ENCODE measurements at places on chromosomes 6 and 20.

- no peak for DNase-seq
Observed at GRCh38 chr6:148244217-148244935, 98.3 kb upstream of the SASH1 start.

- DNase-seq, result no peak
Observed at GRCh38 chr6:146594495-146594894, 4.3 kb upstream of the ADGB start.

DNA sequence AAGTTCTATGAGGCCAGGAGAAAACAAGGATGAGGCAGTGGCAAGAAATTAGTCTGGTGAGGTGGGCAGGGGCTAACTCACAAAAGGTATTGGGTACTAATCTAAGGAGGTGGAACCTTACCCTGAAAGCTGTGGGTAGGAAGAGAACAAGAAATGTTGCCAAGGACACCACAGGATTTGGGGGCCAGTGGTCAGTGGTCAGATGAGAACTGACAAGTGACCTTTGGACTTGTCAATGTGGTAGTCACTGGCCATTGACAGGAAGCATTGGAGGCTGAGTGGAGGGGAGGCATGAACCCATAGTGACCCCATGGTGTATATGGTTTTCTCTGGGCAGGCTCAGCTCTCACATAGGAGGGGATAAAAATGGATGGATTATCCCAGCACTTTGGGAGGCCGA lies 25.3 kb upstream of the SMIM29 start:
- no peak for DNase-seq

DNA sequence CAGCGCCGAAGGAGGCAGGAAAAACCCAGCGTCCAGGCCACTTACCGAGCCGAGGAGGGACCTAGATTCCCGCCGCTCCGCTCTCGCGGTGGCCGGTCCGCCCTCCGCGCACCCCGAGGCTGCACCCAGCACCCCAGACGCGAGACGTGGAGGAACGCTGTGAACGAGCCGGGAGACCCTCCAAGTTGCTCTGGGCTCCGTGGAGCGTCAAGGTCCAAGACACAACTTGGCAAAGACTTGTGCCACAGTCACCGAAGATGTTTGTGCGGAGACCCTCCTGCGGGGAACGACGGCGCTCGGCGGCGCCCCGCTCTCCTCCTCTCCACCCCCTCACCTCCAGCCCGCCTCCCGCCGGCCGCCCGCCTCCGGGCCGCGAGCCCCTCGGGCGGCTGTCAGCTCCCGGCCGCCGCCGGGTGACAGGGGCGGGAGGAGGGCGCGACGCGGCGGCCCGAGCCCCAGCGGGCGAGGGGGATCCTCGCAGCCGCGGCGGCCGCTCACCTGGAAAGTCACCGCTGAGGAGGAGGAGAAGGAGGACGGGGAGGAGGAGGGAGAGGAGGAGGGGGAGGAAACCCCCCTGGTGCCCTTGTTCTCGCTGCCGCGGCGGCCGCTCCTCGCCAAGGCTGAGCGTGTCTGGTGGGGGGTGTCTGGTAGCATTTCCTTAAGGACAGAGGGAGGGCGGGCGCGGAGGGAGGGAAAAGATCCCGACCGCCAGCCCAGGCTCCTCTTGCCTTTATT lies 637 bp upstream of the HIVEP2 start:
- DNase-seq, result peak; percentile 78

GRCh38 chr6:10999994-11000393 lies 44.1 kb downstream of the ELOVL2 start:
- no peak for DNase-seq

GRCh38 chr20:13878566-13878965 lies 93.7 kb downstream of the NDUFAF5 start:
- DNase-seq, result no peak

- no peak for DNase-seq
Observed at GRCh38 chr20:32621071-32621890, 36.1 kb upstream of the NOL4L start.

DNA sequence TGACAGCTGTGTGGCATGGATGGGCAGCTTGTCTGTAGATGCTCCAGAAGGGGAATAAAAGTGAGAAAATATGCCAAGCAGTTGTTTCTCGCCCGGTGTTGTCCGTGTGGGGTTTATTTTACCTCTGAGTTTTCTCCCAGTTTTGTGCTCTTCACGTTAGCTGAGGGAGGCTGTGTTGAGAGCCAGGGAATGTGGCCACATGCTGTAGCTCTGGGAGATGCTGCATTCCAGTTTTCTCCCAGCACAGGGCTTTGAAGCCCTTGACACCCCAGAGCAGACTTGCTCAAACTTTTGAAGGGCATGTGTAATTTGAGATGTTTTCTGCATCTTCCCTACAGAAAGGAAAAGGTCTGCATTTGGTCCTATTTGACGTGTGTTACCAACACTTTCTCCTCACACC lies 67.7 kb downstream of the RREB1 start:
- no peak for DNase-seq

DNA sequence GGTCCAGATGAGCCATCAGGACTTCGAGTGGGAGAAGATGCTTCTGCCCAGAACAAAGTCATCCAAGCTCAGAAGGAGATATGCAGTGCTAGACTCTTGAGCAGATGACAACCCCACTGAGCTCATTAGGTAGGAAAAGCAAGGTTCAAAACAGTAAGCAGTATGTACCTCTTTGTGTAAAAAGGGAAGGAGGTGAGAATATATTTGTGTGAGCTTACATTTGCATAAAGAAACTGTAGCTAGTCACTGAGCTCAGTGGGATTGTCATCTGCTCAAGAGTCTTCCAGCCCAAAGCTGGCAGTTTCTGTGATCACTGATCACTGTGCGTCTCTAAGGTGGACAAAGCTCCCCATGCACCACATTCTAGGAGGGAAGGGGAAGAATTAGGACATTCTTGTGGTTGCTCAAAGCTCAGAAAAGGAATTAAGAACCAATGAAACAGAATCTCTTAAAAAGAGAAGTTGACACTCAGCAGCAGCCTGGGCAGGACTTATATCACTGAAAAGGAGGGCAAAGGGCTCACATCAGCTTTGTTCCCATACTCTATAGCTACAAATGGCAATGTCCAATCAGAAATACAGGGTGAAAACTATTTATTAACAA lies 90.0 kb upstream of the MAFB start:
- DNase-seq, result no peak

- DNase-seq, result no peak
Observed at GRCh38 chr20:41616228-41616627, 1.9 kb downstream of the CHD6 start.

GRCh38 chr20:50366270-50367103 lies 143.7 kb upstream of the PTPN1 start:
- DNase-seq, result peak; percentile 38

DNA sequence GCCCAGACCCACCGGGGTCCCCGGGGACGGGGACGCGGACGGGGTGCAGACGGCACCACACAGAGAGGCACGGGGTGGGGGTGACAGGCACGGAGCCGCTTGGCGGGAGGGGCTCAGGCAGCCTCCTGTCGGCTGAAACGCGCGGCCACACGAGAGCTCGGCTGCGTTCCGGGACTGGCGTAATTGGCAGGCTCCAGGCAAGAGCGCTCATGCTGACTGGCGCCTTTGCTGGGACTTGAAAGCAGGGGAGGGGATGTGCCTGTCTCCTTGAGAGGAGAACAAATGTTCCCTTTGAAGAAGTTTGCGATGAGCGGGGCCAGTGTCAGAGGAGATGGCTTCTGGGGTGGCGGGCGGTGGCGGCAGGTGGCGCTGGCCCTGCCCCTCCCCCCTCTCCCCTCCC lies 25.8 kb downstream of the BHLHE23 start:
- peak; percentile 49 for DNase-seq

All from CD4-positive, alpha-beta T cell treated with Interleukin-1 beta for 1 hour (primary cell).